ENCODE measurements at places on chromosomes 16 and 17.

- no peak for DNase-seq
Measured at GRCh38 chr17:78168903-78169793, 767 bp downstream of the SYNGR2 start.

- no peak for DNase-seq
Measured at GRCh38 chr17:80274871-80275449, 14.3 kb downstream of the RNF213 start.

DNA sequence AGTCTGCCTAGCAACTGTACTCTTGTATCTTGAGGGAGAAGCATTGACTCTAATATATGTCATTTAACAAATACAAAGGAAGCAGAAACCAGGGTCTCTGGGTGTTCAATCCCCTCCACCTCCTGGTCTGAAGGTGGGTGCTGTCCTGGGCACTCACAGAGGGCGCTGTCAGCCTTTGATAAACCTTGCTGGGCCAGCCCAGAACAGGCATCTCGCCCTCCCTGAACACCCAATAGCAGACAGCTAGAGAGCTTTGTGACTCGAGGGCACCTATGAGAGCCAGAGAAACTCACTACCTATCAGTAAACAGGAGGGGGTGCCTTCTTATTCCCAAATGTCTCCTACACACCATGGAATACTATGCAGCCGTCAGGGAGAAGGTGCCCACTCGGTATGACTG is 6.4 kb upstream of the PIPOX start:
- DNase-seq = no peak

DNA sequence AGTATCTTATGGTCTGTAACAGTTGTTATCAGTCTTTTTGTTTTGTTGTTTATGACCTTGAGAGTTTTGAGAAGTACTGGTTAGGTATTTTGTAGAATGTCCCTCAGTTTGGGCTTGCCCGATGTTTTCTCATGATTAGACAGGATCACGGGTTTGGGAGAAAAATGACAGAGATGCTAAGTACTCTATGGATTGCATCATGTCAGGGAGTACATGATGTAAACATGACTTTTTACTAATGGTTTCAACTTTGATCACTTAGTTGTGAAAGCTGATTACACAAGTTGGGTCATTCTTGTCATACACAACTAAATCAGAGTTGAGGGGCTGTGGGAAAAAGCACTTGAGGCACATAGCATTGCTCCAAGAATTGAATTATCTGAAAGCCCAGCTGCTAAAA is 94.7 kb upstream of the SIAH1 start:
- no peak for DNase-seq

- DNase-seq = no peak
Measured at GRCh38 chr17:73017658-73018057, 74.8 kb downstream of the SLC39A11 start.

- no peak for DNase-seq
Measured at GRCh38 chr17:51398687-51399086, 138.3 kb downstream of the UTP18 start.

DNA sequence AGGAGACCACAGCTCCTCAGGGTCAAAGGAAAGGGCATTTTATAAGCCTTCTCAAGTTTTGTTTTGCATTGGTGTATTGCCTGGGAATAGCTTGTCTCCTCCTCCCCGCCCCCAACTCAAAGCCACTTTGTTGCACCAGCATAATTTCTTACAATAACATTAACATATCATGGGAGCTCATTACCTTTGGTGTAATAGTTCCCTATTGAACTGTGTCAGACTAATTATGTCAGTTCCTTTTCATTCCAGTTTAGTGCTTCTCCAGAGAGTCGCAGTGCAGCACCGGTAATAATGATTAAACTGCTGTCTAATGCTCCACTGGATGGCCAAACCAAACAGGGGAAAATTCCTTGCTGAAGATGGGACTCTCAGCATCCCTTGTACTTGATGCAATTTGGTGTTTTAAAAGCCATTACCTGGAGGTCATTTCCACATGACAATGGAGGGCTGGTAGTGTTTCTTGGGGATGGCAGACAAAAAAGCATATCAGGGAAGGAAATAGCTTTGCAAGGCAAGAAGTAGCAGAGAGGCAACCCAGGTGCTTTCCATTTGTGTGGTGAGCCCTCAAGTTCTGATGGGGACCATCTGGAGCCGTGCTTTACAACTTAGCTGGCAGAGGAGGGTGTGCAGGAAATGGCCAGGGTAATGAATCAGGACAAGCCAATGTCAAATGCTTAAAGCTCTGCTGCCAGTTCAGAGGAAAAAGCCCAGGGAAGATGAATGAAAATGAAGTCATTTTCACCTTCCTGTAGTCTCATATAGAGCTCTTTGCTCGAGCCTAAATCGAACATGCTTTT is 91.5 kb upstream of the NLRP1 start:
- DNase-seq = no peak

GRCh38 chr16:3149630-3150345 is 15.0 kb downstream of the ZNF213 start:
- DNase-seq = peak; percentile 27

DNA sequence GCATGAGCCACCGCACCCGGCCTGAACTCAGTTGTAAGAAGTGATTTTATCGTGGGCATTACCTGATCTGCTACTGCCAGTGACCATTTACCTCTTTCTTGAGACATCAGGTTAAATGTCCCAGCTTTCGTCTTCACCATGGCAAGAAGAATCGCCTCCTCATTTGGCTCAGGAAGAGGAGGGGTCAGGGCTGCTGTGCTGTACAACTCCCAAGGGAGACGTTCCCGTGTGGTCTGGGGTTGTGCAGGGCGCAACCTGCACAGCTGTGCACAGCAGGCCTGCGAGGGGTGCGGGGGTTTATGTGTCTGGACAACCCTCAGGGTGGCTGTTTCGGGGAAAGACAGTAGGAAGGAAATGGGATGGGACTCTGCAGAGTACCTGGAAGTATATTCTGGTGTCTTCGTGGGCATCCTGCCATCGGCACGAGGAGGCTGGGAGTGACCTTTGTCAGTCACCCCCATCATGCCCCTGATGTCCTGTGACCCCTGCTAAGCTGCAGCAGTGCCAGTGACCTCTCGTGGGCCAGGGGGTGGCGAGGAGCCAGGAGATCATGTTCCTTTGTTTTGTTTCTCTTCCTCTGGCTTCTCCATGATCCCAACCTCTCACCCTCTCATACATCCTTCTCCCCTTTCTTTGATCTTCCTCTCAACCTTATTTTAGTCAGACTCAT is 27.3 kb downstream of the CIBAR2 start:
- no peak for DNase-seq

DNA sequence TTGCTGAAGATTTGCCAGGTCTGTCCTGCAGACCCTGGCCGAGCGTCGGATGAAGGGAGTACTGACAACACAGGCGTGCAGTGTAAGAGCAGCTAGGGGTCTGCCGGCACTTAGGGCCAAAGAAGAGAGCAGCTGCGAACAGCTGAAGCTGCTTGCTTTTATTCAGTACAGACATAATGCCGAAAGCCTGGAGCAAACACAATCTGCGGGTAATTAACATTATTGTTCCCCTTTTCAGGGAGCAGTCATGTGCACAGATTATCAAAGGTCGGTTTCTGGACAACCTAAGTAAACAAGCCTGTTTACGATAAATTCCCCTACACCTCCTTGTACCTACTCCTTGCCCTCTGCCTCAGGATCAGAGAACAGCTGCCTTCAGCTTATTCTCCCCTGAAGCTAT is 12.0 kb upstream of the KRT23 start:
- no peak for DNase-seq

GRCh38 chr16:27238016-27238587 is 30.5 kb downstream of the NSMCE1 start:
- DNase-seq = no peak

DNA sequence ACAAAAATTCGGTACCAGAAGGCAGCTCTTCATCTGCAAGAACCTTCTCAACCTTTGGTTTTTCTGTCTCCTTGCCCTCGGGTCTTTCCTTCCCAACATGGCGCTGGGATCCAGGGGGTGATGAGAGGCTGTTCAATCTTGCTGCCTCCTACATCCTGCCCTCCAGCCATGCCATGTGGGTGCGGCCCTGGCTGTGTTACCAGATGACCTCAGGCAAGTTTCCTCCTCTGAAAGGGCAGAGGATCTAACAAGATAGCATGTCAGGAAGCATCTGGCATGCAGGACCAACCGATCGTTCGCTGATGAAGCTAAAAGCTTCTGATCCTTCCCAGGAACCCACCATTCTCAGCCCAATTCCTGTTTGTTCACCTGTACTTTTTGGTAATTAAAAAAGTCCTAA is 36.8 kb upstream of the BCAR1 start:
- DNase-seq = no peak

GRCh38 chr17:61391595-61392291 is 7.9 kb upstream of the TBX2 start:
- DNase-seq = no peak

DNA sequence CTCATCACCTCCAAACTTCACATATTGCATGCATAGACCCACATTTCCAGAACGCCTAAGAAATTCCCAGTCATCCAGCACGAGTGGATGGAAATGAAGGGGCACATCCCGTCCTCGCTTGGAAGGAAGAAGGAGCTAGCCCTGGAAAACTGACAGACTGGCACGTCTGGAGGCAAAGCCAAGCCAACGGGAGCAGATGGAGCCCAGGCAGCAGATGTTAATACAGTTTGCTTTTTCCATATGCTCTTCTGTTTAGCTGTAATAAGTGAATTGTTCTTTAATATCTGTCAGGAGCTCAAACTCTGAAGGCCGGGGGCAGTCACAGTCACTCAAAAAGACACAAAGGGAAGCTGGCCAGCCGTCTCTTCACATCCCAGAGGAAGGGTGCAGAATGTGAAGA is 187.7 kb downstream of the XYLT1 start:
- DNase-seq = no peak

DNA sequence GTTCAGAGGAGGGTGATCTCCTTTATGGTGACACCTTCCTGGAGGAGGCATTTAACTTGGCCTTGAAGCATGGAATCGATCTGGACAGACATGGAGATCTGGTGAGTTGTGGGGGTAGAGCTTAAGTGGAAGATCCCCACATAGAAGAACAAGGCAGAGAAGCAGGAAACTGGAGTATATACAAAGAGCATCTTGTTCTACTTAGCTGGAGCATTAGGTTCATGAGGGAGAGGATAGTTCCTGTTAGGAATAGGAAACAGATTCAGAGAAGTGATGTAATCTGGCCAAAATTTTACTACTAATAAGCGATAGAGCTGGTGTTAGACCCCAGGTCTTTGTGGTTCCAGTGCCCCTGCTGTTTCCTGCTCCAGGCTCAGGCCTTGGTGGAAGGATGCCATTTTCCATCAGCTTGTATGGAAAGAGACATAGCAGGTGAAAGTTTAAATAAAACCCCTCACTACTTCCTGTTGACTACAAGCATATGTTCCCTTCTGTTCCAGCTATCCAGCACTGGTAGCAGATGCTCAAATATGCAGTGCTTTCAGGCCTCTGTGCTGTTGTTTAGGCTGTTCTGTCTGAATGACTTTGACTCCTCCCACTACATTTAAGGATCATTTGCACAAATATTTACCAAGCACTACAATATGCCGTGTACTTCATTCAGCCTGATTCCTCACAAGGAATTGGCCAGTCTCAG is 9.4 kb downstream of the RPAIN start:
- no peak for DNase-seq

DNA sequence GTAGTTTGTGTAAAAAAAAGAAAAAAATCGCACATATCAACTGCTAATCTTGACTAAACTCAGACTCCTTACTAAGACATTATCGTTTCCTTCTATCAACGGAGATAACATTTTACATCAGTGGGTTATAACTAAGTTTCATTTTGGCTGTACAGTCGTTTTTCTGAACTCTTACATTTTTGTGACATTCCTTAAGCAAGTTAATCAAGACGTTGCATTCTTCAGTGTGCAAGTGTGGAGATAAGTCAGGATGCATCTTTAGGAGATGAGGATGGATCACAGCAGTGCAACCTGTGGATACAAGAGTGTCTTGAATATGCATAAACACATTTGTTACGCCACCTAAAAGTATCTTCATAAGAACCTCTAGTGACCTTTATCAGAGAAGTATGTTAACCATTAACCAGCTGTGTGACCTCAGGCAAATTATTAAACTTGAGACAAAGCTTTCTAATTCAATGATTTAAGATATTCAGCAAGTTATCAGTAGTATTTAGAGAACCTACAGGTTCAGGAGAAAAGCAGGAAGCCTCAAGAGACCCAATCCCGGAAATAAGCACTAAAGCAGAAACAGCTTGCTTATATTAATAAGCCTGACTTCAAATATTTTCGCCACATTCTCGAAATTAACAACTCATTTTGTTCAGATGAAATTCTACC is 9.4 kb downstream of the CMC2 start:
- no peak for DNase-seq

GRCh38 chr17:53186001-53186400 is 636.7 kb upstream of the KIF2B start:
- no peak for DNase-seq

DNA sequence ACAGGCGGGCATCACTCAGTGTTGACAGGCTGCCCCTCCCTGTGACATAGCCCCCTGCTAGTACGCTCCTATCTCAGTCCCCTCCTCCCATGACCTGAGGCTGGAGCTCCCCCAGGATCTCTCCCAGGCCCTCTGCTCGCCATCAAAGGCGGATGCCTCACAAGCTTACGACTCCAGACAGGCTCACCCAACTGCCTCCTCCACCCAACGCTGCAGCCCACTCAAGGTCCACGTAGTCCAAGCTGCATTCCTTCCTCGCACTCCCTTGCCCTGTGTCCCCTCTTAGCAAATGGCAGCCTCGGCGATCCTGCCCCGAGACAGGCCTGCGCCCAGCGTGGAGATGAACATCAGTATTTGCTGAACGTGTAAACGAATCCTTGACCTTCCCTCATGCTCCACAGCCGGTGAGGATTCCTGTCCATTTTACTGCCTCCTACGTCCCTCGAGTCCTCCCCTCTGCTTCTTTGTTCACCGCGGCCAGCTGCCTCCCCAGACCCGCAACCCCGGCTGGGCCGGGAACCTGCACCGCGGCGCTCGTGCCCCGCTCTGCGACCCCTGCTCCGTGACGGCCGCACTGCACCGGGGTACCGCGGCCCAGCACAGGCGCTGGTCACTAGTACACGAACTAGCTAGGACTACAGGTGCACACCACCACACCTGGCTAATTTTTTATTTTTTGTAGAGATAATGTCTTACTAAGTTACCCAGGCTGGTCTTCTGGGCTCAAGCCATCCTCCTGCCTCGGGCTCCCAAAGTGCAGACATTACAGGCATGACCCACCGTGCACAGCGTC is 838 bp upstream of the TMEM97 start:
- no peak for DNase-seq

DNA sequence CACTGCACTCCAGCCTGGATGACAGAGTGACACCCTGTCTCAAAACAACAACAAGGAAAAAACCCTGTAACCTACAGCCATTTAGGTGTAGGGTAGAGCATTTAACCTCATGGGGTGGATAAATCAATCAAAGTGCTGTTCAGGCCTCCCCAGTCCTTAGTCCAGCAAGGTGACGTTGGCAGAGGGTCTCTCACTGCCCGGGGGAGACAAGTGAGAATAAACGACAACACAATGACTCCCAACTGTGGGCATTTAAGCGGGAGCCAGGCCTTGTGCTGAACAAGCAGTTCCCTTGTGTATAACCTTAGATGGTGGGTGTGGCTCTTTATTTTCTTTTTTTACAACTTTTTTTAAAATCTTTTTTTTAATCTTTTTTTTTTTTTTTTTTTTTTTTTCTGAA is 29.3 kb downstream of the TMEM92 start:
- DNase-seq = no peak

Data from central memory CD8-positive, alpha-beta T cell (primary cell).